ENCODE measurements at places on chromosomes 2 and 18.

GRCh38 chr2:54239427-54239826, 16.6 kb downstream of the TSPYL6 start:
- DNase-seq, result no peak

GRCh38 chr2:150944315-150944714, 317.3 kb downstream of the RBM43 start:
- no peak for DNase-seq

GRCh38 chr2:33241581-33241980, 234.9 kb upstream of the RASGRP3 start:
- DNase-seq, result no peak

- no peak for DNase-seq
Observed at GRCh38 chr18:63293935-63294334, 25.6 kb downstream of the BCL2 start.

GRCh38 chr2:68737711-68738110, 3.1 kb downstream of the ARHGAP25 start:
- no peak for DNase-seq

GRCh38 chr18:66662632-66663031, 58.7 kb upstream of the CDH19 start:
- DNase-seq, result no peak

GRCh38 chr18:75173125-75173432, 35.9 kb downstream of the PTGR3 start:
- no peak for DNase-seq

- no peak for DNase-seq
Observed at GRCh38 chr18:58527285-58527951, 101.5 kb downstream of the ALPK2 start.

DNA sequence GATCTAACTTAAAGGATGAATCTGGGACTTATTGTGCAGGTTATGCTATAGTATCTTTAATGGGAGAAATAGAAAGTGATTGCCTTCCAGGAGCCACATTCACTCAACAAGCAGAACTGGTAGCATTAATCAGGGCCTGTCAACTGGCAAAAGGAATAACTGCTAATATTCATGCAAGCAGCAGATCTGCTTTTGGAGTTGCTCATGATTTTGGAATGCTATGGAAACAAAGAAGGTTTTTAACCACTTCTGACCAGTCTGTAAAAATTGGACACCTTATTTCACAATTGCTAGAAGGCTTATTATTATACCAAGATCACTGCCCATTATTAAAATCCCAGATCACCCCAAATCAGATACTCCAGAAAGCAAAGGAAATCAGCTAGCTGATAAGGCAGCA, 200.4 kb downstream of the MREG start:
- DNase-seq, result no peak

GRCh38 chr18:70243131-70243929, 37.8 kb upstream of the RTTN start:
- no peak for DNase-seq

- no peak for DNase-seq
Observed at GRCh38 chr18:33660696-33661310, 82.8 kb downstream of the ASXL3 start.

DNA sequence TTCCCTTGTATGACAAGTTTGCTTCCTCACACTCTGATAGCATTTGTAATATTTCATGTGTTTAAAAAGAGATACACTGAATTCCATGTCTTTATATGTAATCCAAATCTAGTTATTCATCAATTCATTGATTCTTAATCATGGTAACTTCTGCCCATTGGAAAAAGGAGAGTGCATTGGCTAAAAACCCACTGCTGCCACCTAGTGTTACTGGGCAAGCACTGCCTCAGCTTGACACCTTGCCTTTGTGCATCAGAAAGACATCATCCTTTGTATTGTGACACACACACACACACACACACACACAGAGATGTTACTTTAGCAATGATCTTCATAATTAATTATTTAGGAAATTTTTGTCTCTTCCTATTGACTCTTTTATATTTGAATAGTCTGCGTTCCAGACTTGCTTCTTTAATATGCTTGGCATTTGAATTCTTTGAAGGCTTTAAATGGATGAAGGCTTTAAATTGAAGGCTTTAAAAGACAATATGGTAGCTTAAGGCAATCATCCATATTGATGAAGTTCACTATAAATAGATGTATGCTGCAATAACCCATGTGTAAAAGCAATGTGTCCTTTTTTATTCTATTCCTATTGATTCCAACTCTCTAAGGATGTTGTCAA, 414.2 kb upstream of the CHST9 start:
- no peak for DNase-seq

DNA sequence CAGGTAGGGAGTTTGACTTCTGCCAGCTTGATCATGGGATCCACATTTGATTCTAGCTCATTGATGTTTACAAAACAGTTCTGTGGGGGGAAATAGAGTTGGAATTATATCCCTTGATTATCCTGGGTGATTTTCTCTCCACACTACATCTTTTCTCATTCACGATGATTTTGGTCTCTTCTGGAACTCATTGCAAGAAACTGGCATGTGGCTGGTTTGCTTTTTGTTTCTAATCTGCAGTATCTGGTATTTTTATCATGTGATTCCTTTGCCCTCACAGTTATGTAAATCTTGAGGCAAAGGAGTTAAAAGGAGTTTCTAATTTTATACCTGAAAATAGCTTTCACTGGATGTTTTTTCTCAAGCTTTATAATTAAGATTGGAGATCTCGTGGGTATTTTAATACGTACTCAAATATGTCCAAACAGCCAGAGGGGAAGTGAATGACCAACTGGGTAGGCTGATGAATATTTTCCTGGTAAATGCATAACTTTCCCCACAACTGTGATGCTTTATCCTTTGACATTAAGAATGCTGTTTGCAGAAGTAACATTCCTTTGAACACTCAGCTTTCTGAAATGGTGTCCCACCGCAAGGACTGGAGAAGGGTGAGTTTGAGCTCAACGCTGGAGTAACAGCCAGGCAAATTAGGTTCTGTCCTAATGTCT, 502.9 kb upstream of the ZEB2 start:
- no peak for DNase-seq

- no peak for DNase-seq
Observed at GRCh38 chr2:207394203-207394781, 135.5 kb upstream of the CREB1 start.

DNA sequence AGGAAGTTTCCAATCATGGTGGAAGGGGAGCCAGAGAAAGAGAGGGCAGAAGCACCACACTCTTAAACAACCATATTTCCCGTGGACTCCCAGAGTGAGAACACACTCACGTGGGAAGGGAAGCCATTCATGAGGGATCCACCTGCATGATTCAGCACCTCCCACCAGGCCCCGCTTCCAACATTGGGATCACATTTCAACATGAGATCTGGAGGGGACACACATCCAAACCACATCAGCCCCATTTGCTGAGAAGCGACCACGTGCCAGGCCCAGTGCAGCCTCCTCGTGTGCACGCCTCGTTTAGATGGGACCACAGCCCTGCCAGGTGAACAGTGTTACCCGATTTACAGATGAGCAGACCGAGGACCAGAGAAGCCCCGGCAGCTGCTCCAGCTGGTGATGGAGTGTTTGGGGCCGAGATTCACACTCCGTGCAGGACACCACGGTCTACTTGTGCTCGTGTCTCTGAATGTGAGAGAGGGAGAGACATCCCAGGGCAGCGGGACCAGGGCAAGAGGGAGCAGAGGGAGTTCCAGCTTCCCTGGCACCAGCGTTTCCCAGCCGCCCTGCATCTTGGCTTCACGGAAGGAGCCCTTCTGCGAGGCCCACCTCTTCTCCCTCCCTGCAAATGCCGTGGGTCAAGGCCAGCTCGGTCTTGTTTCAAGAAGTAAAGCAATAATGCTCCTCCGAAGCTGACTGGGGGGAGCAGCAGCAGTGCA, 76.9 kb upstream of the ODC1 start:
- no peak for DNase-seq

- DNase-seq, result no peak
Observed at GRCh38 chr18:79420033-79420745, 24.5 kb downstream of the NFATC1 start.

DNA sequence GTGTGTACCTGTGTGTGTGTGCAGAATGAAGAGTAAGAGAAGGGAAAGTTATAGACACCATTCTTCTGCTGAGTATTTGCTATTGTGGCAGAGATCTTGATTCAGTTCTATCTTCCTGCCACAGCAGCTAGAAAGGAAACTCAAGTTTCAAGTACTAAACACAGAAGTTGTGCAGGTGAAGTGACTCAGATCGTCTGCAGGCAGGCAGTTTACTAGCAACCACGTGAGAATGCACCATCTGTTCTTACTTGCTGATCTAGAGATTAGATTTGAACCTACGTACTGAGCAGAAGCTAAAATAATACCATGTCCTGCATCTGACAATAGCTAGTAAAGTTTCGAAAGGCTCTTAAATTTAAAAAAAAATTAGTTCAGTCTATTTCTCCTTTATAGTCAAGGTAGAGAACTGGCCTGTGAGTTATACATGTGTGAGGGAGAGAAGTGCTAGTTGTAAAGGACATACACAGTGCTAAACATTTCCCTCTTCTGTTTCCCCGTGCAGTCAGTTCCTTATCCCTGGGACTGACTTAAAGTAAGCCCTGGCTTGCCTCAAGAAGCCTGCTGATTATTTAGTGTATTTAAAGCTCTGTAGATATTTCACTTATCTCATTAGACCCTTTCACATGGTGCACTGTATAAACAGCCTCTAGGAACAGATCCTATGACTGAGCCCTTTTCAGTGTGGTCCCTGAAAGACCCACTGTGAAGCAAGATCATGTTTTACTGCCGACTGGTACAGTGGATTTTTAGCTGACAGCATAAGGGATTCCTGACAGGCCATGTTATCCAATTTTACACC, 45.0 kb downstream of the SLC38A11 start:
- no peak for DNase-seq

DNA sequence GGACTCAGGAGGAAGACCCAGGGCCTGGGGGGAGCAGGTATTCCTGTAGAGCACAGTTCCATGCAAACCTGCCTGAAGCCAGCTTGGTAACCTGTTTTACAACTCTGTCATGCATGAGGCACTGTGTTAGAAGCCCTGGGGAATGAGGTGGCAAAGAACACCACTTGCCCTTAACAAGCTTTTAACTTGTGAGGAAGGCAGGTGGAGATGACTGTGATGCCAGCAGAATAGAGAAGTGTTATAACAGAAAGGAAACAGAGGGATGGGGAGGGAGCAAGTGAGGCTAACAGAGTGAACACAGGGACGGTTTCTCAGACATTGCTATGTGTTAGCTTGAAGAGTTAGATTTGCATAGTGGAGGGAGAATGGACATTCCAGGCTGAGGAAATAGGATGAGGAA, 11.5 kb upstream of the IL1A start:
- DNase-seq, result no peak

DNA sequence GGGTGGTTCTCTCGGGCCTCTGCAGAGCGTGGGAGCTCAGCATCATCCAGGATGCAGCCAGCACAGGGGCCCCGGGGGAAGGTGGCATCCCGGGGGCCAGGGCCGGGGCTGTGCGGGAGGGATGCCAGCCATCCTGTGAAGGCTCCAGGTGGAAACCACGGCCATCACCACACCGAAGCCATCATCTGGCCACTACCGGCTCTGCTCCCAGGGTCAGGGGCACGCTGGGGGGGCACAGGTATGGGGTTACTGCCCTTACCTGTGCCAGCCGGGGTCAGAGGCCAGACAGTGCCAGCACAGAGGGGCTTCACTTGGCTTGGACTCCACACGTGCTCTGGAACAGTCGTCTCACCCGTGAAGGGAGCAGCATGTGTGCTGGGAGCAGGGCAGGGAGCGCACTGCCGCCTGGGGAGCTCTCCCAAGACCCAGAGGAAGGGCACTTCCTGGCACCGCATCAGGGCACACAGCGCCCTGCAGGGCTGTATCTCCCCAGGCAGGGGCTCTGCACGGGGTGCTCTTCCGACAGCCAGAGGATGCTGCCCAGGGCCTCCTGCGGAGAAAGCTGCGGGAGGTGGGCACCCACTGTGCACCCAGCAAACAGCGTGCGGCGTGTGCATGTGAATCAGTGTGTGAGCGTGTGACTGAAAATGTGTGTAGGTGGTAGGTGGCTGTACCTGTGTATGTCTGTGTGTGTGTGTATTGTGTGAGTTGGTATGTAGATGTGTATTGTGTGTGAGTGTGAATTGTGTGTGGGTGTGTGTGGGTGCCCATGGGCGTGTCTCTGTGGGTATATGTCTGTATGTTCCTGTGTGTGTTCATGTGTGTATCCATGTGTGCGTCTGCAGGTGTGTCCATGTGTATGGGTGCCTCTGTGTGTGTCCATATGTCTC, 75.0 kb downstream of the PTGR3 start:
- no peak for DNase-seq
